ENCODE measurements at places on chromosomes 12 and 14. TPM values are rescaled to one million over a fixed set of nuclear protein-coding genes. Genes with fewer than 3 reads are reported as not detected.

The NDRG2 gene
- total RNA-seq: 285 TPM

DNA sequence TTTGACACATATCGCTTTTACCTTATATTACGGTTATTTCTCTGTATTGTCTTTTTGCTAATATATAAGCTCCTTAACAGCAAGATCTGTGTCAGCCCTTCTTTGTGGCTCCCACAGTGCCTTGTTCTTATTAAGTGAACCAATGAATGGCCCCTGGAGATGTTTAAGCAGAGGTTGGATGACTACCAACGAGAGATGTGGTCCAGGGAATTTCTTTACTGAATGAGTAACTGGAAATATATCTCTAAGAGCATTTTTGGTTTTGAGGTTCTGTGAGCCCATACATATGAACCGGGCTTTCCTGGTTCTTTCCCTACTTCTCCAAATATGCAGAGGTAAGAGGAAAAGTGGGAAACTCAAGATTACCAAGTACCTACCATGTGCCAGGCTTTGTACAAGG, 23.5 kb downstream of the CALCOCO1 start:
- no peak overlapping the region for H3K27ac ChIP-seq
- H3K36me3 ChIP-seq: no peaks in the 10 kb centered on the region
- no peak overlapping the region for H3K4me3 ChIP-seq
- DNase-seq: no peak
- no peaks in the 10 kb centered on the region for H3K4me1 ChIP-seq

The PLEKHG7 gene
- 2.2 TPM for total RNA-seq

- DNase-seq: no peak
- no peaks in the 10 kb centered on the region for H3K36me3 ChIP-seq
- no peak overlapping the region for H3K4me3 ChIP-seq
- peaks cover 24% of the 10 kb centered on the region for H3K27me3 ChIP-seq
- H3K4me1 ChIP-seq: peaks cover 20% of the 10 kb centered on the region
- H3K27ac ChIP-seq: no peak overlapping the region
Measured at GRCh38 chr12:98896938-98897337, 251.8 kb downstream of the APAF1 start.

GRCh38 chr12:110821917-110822316, 24.9 kb upstream of the CCDC63 start:
- no peaks in the 10 kb centered on the region for H3K4me1 ChIP-seq
- no peak overlapping the region for H3K27ac ChIP-seq
- H3K4me3 ChIP-seq: no peak overlapping the region

The CD69 gene
- 41.5 TPM for total RNA-seq

GRCh38 chr12:2513141-2514037, 281.4 kb upstream of the FKBP4 start:
- DNase-seq: no peak
- no peak overlapping the region for H3K4me3 ChIP-seq
- H3K27me3 ChIP-seq: no peaks in the 10 kb centered on the region
- no peak overlapping the region for H3K27ac ChIP-seq

GRCh38 chr12:40168868-40169267, 55.9 kb upstream of the LRRK2 start:
- H3K27ac ChIP-seq: no peak overlapping the region
- no peaks in the 10 kb centered on the region for H3K4me1 ChIP-seq
- DNase-seq: no peak
- H3K27me3 ChIP-seq: no peaks in the 10 kb centered on the region

The HOXC5 gene
- total RNA-seq: not detected

GRCh38 chr12:52613384-52614030, 4.9 kb downstream of the KRT73 start:
- H3K27ac ChIP-seq: no peak overlapping the region
- no peaks in the 10 kb centered on the region for H3K27me3 ChIP-seq
- H3K4me1 ChIP-seq: no peaks in the 10 kb centered on the region
- H3K36me3 ChIP-seq: no peaks in the 10 kb centered on the region
- no peak overlapping the region for H3K4me3 ChIP-seq

GRCh38 chr14:24741871-24742270, 107.9 kb upstream of the GZMB start:
- no peak overlapping the region for H3K27ac ChIP-seq
- no peaks in the 10 kb centered on the region for H3K27me3 ChIP-seq
- no peak for DNase-seq
- no peaks in the 10 kb centered on the region for H3K4me1 ChIP-seq
- no peaks in the 10 kb centered on the region for H3K36me3 ChIP-seq
- H3K4me3 ChIP-seq: no peak overlapping the region

- H3K4me1 ChIP-seq: no peaks in the 10 kb centered on the region
- no peak overlapping the region for H3K4me3 ChIP-seq
- no peak for DNase-seq
- H3K27me3 ChIP-seq: no peaks in the 10 kb centered on the region
- H3K36me3 ChIP-seq: no peaks in the 10 kb centered on the region
- H3K27ac ChIP-seq: no peak overlapping the region
Measured at GRCh38 chr14:34363733-34364134, 98.3 kb downstream of the SPTSSA start.

DNA sequence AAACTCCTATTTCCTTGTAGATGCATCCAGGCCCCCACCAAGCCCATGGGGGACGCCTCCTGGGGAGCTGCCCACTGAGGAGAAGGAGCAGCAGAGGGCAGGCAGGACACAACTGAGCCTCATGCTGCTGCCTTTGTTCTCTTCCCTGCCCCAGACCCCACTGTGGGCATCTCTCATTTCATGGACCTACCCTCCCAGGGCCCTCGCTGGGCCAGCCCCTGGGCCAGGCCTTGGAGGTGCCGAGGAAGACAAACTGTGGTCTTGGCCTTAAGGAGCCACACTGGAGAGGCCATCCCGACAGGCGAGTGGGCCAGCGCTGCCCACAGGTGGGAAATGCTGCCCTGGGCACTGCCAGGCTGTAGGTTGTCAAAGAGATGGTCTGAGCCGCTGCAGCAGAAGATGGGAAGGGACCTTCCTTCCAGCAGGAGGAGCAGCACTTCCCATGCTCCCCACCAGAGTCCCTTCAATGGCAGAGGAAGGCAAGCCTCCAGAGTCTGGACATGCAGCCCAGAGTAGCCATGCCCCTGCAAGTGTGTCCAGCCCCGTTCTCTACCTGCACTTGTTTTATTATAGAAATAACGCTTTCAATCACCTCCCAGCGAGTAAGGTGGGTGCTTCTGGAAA, 147.4 kb downstream of the BCL11B start:
- H3K4me1 ChIP-seq: no peaks in the 10 kb centered on the region
- no peaks in the 10 kb centered on the region for H3K36me3 ChIP-seq
- peak; percentile 48 for DNase-seq
- no peaks in the 10 kb centered on the region for H3K27me3 ChIP-seq

DNA sequence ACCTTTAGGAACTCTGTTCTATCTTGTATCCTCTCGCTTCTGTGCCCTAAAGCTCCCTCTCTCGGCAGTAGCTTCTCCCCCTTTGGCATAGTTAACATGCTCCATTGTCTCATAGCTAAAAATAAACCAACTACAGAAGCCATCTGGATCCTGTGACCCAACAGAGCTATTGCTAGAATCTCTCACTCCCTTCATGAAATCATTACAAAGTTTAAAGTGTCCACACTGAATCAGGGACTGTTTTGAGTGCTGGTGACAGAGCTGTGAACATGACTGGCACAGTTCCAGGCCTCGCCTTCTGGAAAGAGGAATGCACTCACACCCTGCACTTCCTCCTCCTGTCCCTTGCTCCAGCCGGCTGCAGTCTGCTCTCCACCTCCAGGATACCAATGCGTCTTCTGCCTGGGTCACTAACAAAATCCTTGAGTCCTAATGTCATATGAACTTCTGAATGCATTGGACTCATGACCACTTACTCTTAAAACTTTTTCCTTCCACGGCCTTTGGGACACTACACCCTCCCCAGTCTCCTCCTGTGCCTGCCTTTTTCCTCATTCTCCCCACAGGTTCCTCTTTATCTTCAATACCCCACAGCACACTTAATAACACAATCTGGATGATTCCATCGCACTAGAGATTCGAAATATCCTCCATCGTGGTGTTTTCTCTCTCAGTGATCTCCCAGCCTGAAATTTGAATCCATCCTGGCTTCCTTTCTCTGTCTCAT, 13.2 kb downstream of the PLBD1 start:
- H3K27ac ChIP-seq: peak overlapping the region; percentile 45
- peak overlapping the region; percentile 43 for H3K4me3 ChIP-seq
- no peaks in the 10 kb centered on the region for H3K36me3 ChIP-seq

DNA sequence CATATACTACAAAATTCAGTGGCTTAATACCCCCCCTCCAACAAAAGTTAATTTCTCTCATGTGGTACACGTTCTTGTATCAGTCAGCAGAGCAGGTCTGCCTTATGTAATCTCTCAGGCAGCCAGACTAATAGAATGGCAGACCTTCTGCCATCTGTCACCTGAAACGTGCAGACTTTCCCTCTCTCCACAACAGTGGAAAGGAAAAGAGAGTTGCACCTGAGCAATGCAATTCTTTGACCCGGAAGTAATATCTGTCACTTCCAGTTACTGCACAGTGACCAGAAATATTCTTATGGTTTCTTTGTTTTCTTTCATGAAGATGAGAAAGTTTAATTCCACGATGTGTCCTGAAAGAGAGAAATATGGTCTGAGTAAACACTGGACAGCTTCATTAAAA, 14.4 kb downstream of the KERA start:
- DNase-seq: no peak
- H3K27me3 ChIP-seq: no peaks in the 10 kb centered on the region
- H3K4me1 ChIP-seq: no peaks in the 10 kb centered on the region
- H3K27ac ChIP-seq: no peak overlapping the region
- no peaks in the 10 kb centered on the region for H3K36me3 ChIP-seq

DNA sequence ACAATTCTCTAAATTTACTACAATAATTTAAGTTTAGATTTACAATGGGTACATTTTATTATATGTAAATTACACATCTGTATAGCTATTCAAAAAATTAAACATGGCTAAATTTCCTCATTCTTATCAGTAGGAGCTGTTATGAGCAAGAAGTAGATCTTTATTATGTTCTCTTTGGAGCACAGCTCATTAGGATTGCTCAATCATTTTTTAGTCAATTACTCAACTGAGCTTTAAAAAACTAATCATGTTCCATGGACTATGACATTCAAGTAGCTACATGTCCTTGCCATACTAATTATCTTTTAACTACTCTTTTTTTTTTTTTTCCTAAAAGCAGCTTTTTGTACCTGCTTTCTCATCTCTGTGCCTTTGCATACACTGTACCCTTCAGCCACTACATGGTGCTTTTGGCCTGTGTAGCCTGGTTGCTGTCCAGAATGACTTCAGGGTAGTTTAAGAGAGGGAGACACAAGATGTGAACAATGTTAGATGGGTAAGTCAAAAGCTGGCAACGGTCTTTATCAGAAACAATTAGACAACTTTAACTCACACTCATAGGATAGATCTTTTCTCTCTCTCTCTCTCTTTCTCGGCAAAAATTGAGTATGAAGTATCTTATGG, 69.0 kb downstream of the SSPN start:
- no peak overlapping the region for H3K4me3 ChIP-seq
- no peaks in the 10 kb centered on the region for H3K27me3 ChIP-seq
- no peaks in the 10 kb centered on the region for H3K36me3 ChIP-seq
- no peak for DNase-seq

DNA sequence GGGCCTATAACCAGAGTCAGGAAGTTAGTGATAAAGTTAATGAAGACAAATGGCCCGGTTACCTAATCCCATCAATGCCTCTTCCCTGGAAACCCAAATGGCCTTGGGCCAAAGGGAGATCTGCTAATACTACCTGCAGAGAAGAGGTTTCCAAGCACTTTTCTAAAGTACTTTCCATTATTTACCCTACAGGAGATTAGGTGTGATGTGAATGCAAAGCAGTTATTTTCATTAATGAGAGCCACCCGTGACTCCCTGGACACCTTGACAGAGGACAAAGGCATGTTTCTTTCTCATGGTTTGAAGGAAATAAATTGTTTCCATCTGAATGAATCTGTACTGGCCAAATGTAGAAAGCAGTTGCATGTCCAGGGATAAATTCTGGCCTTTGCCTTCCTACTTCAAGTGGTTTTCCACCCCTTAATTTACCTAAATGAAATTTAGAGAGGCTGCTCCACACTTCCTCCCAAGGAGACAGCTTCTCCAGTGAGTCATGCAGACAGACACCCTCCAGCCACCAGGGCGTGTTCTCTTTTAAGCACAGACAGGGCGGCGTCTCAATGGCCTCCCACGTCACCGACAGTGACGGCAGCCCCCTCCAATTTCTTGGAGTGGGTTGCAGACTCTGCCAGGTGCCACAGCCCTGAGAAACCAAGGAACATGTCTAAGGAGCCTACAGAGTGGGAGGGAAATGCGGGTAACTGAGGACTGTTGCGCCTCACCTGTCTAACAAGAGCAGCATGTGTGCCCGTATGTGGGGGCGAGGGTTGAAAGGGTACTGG, 43.9 kb upstream of the GNPNAT1 start:
- H3K36me3 ChIP-seq: no peaks in the 10 kb centered on the region
- H3K4me1 ChIP-seq: no peaks in the 10 kb centered on the region
- H3K27ac ChIP-seq: no peak overlapping the region
- H3K4me3 ChIP-seq: no peak overlapping the region
- no peak for DNase-seq

Measured in spleen (tissue), 13 donors.